ENCODE measurements at places on chromosomes 2 and 18.

- no peak for DNase-seq
Observed at GRCh38 chr18:64219517-64219916, 70.6 kb upstream of the LINC00305 start.

DNA sequence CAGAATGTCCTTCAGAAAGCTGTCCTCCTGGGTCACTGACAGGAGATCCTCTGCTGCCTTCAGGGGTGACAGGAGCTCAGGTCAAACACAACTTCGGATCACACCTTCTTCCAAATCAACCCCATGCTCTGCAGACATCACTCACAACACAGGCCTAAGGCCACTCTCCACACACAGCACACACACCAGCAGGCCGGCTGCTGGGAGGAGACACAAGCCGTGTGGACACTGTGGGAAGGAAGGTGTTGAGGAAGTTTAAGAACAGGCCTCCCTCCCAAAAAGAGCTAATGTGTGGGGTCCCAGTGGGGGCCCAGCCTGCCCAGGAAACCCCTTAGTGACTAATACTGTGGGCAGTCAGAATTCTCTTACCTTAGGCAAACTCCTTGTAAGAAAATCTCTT lies 290.3 kb upstream of the ID2 start:
- DNase-seq: no peak

GRCh38 chr2:101815739-101816391 lies 118.4 kb downstream of the MAP4K4 start:
- DNase-seq: no peak

DNA sequence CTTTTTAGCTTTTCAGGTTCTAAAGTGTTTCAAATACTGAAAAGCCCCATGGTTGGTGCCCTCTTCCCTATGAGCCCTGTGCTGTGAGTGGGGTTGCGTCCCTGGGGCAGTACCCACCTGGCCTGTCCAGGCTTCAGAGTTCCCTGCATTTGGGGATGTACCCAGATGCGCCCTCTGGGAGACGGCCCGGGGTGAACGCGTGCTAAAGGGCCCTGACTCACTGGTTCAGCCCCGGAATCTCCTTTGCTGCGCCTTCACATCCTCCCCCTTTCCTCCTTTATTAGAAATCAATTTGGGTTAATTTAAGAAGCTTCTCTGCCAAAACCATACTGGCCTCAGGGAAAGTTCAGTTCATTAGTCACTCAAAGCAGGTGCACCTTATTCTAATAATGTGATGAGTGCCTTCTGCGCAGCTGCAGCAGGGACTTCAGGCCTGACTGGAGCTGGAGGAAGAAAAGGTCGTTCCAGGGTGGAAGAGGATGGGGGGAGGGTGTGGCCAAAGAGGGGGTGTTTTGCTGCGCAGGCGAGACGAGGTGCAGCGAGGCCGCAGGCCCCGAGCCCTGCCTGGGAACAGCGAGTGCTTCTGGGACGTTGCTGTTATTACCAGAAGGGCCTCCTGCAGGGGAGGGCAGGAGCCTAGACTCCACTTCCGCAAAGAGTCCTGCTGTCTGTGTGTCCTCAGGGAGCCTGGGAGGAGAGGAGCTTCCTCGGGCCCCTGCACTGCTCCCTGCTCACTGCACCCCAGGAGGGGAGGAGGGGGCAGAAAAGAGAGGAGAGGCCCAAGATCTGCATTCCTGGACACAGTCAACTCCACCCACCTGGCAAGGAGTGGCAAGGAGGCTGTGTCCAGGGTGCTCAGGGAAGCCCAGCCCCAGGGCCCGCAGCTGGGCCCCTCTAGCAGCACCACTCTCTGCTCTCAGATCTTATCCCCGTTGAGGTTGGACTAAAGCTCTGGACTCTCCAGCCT lies 223.2 kb upstream of the PXDN start:
- DNase-seq: no peak

DNA sequence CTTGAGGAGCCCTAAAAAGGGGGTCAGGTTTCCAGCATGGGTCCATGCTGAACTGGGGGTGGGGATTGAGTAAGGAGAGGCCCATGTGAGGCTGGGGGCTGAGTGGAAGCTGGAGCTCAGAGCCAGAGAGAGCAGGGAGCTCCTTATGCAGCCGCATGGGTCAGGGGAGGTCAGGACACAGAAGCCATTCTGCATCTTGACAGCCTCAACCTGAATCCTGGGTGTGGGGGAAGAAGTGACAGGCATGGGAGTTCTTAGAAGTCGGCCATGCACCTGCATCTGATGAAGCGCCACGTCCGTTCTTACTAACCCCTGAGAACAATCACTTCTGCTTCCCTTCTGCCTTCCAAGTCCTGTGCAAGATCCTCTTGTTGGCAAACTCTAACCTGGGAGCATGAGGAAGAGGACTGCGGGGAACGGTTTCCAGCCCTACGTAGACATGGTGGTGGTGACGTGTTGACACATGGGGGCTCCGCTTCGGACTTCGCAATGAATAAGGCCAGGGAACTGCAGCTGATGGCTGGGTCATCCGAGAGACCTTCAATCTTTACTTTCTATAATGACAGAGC lies 22.3 kb downstream of the GNLY start:
- no peak for DNase-seq

DNA sequence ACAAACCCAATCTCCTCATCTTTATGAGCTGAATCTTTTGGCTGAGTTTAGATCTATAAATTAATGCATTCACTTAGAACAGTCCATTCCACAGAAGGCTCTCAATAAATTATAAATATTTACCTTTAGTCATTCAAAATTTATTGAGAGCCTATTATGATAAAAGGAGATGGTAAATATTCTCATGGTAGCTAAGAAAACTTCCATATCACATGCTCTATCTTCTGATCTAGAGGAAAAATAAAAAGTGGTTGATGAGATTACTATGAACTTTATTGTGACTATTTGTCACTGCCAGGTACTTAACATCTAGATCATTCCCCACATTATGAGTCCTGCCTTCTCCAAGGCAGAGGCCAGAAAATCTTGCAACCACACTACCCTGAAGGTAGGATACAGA lies 62.4 kb downstream of the L3MBTL4 start:
- DNase-seq: no peak

- DNase-seq: no peak
Observed at GRCh38 chr2:144248350-144249034, 271.4 kb downstream of the ZEB2 start.

DNA sequence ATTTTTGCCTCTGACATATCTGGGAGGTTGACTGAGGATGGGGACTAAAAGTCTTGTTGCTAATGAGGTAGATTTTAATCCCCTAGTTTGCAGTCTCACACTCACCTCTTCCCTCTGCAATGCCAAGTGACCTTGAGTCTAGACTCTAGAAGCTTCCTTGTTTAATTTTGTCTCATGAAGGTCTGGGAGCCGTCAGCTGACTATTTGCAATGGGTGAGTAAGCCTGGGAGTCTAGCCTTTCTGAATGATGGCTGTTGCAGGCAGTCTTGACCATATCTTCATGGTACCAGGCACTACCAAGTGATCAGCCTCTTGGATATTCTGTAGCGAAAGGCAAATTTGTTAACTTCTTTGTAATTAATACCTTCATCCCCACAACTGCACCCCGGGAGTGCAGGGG lies 61.2 kb downstream of the ARHGAP15 start:
- DNase-seq: no peak

DNA sequence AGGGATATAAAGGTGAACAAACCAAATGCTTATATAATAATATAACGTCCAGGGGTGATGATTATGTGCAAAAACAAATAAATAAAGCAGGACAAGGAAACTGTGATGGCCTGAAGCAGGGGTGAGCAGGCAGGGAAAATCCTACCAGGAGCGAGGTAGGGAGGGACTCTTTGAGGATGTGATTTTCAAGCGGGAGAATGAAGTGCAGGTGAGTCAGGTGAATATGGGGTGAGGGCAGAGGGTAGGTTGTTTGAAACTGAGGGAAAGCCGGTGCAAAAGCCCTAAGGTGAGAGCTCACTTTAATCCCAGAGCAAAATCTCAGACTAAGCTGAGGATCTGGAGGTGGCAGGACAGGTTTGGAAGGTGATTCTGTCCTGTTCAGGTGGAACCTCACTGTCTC lies 40.7 kb downstream of the CYP26B1 start:
- DNase-seq: no peak

- no peak for DNase-seq
Observed at GRCh38 chr2:1235806-1236205, 177.5 kb upstream of the TPO start.

GRCh38 chr18:62089174-62089573 lies 97.7 kb downstream of the PIGN start:
- no peak for DNase-seq

- no peak for DNase-seq
Observed at GRCh38 chr2:65358678-65359400, 73.6 kb downstream of the SPRED2 start.

- DNase-seq: no peak
Observed at GRCh38 chr2:204850581-204850980, 305.3 kb downstream of the PARD3B start.

GRCh38 chr2:234950730-234951663 lies 820 bp upstream of the SH3BP4 start:
- peak; percentile 46 for DNase-seq

- DNase-seq: no peak
Observed at GRCh38 chr2:205865905-205866441, 183.7 kb downstream of the NRP2 start.

- DNase-seq: peak; percentile 85
Observed at GRCh38 chr18:21955757-21956652, 213.4 kb upstream of the GATA6 start.

- no peak for DNase-seq
Observed at GRCh38 chr18:13003466-13003896, 12.3 kb downstream of the CEP192 start.

- peak; percentile 74 for DNase-seq
Observed at GRCh38 chr2:241902357-241902991, 32.9 kb downstream of the RTP5 start.

- no peak for DNase-seq
Observed at GRCh38 chr2:230823264-230823964, 41.3 kb upstream of the ITM2C start.

DNA sequence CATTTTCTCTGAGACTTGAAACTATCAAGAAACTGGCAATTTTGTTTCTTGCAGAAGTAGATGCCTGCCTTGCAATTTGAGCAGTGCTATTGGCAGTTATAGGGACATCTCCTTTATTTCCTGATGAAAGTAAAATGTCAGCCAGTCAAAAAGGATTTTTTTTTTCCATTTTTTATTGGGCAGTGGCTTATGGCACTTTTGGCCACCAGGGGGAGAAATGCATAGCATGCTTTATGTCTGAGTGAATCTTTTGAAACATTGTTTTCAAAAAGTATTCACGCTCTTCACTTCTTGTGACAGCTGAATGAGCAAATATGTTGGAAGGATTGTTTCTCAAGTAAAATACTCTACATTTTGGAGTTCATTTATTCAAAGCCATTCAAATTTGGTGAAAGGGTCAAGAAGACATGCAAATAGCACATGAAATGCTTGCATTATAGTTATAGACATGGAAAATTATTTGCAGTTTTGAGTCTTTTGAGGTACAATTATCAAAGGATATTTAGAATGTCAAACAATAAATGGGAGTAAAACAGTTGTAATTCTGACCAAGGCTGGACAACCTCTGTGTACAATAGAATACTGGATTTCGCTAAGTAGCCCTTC lies 491.0 kb downstream of the CDH2 start:
- no peak for DNase-seq

GRCh38 chr2:27735263-27735904 lies 36.1 kb upstream of the MRPL33 start:
- peak; percentile 86 for DNase-seq

DNA sequence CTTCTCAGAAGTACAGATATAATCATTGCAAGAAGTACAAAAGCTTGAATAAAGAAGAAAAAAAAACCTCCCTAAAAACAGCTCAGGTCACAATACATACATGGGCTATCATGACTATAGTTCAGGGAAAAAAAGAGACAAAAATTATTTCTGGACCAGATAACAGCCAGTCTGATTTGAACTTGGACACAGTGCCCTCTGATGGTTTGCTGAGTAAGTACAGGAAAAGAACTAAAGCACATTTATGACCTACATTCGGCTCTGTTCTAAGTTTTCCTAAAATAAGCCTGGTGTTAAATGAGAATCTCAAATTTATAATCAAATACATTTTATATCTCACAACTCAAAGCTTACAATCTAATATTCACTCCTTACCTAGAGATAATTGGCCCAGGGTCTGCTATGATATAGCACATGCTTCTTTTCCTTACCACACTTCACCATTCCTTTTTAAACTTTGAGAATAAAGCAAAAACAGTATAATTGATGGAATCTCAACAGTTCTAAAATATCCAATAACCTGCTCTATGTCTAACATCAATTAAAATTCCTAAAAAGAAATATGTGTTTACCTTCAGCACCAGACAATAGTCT lies 81.1 kb downstream of the RAPH1 start:
- no peak for DNase-seq

GRCh38 chr2:193462411-193462810 lies 1267.7 kb upstream of the TMEFF2 start:
- DNase-seq: no peak

GRCh38 chr2:189134485-189134884 lies 45.1 kb downstream of the COL5A2 start:
- no peak for DNase-seq

GRCh38 chr2:183059561-183059960 lies 19.0 kb upstream of the DUSP19 start:
- no peak for DNase-seq

- DNase-seq: no peak
Observed at GRCh38 chr2:169162613-169163012, 93.2 kb downstream of the DHRS9 start.

DNA sequence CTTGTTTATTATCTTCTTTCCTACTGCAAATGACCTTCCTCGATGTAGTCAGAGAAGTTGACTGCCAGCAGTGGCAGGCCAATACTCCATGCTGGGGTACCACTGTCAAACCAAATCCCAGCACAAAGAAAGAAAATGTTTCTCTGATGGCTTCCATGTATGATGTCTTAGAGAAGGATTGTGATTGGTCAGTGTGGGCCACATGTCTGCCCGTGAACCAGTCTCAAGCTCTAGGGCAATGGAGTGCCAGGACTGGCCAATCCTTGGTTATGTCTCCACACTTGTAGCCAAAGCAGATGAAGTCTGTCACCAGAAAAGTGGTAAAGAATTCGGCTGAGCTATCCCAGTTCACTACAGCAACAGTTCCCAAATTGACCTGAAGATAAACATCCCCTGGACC lies 17.6 kb upstream of the SMAD4 start:
- DNase-seq: no peak

DNA sequence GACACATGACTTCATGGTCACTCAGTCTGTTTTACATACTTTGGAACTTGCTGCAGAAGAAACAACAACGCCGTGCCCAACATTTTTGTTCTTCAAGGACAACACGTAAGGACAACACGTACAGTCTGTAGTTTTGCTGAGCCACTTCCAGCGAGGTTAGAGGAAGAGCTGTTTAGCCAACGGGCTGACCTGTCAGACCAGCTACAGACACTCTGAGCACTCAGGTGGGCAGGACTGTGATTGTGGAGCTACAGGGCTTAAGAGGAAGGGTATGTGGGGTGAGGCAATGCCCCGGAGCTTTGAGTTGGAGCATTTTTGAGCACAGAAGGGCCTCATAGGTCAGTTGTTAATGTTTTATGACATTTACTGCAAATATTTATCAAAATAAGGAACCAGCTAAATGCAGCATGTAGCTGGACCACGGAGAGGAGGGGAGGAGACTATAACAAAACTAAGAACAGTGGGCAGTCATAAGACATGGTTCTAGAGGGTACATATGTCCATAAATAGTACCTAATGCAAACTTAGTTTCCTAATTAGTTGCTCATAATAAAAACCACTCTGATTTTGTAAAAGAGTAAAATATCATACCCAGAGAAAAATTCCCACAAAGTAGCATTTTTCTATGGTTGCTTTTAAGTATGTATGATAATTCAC lies 26.3 kb upstream of the NPC1 start:
- DNase-seq: no peak

- no peak for DNase-seq
Observed at GRCh38 chr2:203446071-203446481, 89.0 kb downstream of the RAPH1 start.

- no peak for DNase-seq
Observed at GRCh38 chr2:143726151-143726845, 597.1 kb downstream of the ARHGAP15 start.

Data from pancreas (tissue), 10 donors.